ENCODE measurements at places on chromosomes 16 and 17.

DNA sequence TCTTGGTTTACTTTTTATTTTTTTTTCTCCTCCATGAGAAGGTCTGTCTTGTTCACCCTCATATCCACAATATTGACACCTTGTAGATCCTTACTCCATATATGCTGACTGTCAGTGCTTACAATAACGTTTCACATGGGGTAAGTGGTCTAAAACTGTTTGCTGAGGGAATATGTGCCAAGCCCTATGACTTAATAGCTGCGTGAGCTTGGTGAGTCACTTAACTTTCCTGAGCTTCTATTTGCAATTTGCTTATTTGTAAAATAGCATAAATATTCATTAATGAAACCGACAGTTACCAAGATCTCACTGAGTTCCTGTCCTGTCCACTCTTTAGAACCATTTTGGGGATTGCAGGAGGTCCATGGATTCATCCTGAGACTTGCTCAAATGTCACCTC lies 190.7 kb downstream of the CCT6B start:
- no peak for DNase-seq

GRCh38 chr17:27623614-27624013 lies 7.4 kb upstream of the LGALS9 start:
- DNase-seq = no peak

DNA sequence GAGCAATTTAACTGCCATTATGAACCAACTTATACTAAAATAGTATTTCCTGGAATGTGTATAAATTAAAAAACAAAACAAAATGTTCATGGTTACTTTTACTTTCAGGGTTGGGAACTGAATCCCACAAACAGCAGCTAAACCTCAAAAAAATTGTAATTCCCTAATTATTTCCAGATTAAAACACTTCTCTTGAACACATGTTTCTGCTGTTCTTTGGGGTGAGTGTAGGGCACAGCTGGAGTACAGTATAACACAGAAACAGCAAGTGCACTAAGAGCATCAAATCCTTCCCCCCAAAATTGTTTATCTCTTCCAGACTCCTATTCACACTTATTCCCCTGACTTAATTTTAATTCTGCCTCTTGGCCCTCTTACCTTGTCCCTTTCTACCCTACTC lies 56.4 kb downstream of the KANSL1 start:
- DNase-seq = no peak

DNA sequence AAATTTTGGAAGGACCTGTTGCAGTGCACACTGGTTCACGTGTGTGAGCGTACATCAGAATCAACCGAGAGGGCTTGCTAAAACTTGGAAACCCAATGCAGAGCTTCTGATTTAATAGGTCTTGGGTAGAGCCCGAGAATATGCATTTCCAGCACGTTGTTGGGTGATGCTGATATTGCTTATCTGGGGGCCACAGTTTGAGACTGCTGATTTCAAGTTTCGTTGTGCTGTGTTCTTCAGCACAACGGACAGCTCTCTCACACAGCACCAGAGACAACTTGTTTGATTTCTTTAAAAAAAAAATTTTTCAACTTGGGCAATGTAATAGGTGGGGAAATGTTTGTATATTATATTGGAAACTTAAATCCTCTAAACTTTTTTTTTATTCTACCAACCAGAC lies 9.4 kb downstream of the OR4D2 start:
- DNase-seq = no peak

DNA sequence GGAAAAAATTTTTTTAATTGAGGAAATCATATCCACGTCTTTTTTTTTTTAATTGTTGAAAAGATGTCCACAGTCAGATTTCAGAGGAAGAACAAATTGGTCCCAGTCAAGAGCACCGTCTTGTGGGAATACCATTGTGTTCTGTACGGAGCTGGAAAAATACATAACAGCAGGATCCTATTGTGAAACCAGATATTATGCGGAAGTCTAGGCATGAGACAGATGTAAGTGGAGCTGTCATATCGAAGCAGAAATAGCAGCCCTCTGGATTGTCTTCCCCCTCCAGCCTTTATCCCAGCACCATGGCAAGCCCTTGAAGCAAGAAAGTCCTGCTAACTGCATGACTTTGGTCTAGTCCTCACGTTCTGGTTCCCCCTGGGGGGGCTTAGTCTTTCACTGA lies 391.6 kb upstream of the ASIC2 start:
- DNase-seq = no peak

GRCh38 chr17:27756467-27757371 lies 43.6 kb downstream of the NOS2 start:
- DNase-seq = no peak

DNA sequence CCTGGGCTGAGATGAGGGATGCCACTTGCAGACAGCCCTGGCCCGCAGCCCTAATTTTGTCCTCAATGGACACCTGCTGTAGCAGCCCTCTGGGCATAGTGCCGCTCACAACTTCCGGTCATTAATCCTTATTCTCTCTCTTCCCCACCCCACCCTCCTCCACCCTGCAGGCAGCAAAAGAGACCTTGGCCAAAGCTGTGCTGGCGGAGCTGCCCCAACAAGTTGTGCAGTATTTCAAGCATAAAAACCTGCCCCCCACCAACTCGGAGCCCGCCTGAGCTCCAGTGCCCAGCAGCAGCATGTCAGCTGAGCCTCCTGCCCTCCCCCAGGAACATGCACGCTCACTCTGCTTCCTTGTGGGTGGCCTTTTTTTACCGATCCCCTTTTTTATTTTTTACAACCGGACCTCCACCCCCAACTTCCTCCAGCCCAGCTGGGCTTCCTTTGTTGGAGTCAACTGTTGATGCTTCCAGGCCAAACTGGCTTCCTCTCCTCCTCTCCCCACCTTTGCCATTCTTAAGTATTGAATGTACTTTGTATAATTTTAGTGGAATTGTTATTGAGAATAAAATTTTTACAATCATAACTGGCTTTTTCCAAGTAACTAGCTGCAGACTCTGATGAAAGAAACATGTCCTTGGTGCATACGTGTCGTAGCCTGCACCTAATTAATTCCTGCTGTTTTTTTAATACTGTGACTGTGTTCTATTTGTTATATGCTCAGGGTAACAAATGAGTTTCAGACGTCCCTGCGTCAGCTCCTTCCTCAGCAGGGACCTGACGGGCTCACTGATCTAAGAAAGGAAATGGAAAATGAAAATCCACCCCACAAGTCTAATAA lies 38.2 kb downstream of the PSME3IP1 start:
- DNase-seq = no peak

DNA sequence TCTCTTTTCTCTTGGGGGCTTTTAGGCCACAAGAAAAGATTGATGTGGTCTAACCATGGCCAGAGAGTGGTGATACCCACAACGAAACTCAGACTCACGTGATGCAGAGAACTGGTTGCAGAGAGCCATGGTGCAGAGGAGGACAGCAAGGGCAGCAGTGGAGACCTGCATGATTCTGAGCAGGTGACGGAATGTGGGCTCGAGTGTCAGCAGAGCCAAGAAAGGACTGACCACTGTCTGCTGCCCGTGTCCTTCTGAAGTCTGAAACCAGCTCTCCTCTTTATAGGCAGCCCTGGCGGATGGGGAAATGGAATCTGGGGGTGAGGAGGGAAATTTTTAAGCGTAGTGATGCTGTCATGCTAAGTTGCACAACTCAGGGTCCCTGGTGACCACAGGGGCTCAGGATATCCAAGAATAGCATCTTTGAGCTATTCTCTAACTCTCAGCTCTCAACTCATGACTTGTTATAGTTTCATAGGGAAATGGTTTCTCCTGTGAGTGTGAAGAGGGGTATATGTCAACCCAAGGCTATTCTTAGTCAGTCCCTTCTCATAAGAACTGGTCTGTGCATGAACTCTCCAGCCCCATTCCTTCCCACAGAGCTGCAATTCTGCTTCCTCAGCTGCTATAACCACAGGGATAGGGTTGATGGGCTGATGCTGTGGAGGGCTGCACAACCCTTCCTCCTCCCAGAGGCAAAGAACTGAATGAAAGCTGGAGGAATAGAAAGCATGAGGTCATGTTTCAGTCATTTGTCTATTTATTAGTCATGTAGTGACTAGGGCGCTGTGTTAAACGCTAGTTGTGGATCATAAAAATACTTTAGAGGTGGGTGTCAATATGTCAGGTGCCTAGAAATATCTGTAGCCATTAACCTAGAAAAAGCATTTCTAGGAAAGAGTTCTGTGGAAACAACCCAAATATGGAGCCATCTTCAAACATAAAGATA lies at the start of gene CCL3:
Gene CCL3, minus strand, starts transcription at position 256 of the 949 bp plus-strand sequence. Its CDS starts 85 bp downstream, at position 171.
- DNase-seq = no peak

DNA sequence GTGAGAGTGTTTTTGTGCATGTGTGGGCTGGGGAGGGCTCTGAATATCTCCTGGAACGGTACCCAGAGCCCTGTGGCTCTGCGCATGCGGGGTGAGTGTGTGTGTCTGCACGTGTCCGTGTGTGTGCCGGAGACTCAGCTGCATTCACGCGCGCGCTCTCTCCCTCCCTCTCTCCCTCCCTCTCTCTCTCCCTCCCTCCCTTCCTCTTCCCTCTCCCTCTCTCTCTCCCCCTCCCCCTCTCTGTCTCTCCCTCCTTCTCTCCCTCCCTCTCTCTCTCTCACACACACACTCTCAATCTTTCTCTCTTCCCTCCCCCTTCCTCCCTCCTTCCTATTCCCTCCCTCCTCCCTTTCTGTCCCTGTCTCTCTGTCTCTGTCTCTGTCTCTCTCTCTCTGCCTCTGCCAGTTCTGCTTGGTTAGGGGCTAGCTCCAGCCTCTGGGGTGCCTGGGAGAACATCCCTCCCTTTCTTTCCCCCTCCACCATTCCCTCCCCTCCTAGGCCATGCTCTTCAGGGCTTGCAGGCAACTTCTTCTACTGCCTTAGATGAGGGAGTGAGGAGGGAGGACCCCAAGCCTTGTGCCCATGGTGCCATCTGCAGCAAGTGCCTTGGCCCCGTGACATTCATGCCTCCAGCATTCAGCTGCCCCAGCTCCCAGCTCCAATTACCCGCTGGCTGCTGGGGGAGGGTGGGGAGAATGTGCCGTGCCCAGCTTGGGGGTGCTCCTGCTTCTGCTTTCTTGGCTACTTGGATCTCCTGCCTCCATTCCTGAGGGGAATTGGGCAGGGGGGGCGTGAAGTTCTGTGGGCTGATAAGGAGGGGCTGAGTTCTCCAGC lies 6.4 kb downstream of the THRA start:
- peak; percentile 96 for DNase-seq

DNA sequence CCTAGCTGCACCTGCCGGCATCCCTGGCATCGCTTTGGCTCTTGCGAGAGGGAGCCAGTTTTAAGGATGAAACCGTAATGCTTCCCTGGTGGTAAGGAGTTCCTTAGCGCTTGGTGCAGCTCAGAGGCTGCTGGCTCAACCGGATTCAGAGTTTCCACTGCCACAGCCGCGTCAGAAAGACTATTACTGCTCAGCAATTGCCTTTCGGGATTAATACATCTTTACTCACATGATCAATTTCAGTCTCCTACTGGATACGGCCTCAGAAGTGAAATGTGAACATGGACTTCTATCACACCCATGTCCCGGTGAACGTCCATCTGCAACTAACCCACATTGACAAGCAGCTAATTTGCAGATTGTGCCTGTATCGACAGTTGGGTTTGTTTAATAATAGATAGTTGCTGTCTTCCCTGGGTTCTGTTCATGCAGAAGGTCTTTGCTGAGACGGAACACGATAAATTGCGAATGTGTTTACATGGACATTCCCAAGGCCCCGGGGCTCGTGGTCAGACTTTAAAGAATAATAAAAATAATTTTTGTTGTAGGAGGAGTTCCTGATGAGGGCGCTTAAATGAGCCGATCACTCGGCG lies 175.4 kb downstream of the ENGASE start:
- DNase-seq = no peak

GRCh38 chr17:1492249-1493206 lies at the start of gene MYO1C:
Gene MYO1C (minus strand): TSS chr17:1492686. CDS start chr17:1492487, 199 bp downstream.
- no peak for DNase-seq

GRCh38 chr17:79714176-79715097 lies 16.3 kb upstream of the ENPP7 start:
- no peak for DNase-seq

Measured in esophagus muscularis mucosa (tissue), 4 donors.